ENCODE measurements at places on chromosomes 5 and 9.

DNA sequence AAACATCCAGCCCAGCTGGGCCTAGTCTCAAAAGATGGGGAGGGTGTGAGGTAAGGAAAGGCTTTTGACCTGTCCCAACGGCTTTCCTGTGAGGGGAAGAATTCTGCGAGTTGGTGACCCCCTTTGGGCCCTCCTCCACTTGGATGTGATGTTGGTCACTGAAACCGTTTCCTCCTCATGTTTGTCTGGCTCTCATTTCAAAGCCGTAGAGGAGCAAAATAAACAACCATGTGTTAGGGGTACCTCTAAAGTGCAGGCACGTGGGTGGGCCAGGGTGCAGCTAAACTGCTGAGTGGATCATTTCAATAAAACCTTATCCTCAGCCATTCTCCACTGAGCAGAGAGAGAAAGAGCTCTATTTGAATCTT lies 84.3 kb upstream of the MELK start:
- DNase-seq, result no peak

DNA sequence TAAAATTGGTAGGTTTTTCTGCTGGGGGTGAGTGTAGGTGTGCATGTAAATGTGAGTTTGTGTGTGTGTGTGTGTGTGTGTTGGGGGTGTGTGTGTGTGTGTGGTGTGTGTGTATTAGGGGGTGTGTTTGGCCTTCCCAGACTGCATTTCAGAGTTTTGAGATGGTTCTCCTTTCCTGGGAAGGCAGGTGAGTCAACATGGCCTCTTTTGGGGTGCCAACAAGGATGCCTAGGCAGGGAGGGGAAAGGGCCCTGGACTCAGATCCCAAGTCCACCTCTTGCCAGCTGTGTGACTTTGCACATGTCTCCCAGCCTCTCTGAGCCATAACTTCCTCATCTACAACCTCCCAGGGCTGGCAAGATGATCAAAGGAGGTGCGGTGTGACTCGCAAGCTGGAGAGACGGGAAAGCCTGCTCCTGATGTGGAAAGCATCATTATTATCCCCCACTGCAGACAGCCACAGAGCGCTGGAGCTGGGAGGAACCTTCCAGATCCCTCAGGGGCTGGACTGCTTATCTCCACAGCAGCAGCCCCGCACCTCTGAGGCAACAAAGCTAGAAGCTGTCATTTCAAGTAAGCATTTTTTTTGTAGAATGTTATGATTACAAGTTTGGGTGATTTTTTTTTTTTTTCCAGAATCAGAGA lies 63.5 kb upstream of the TBC1D2 start:
- no peak for DNase-seq

GRCh38 chr9:33426843-33427293 lies 20.5 kb downstream of the AQP3 start:
- DNase-seq, result no peak

GRCh38 chr9:86838519-86839497 lies 108.5 kb downstream of the GAS1 start:
- no peak for DNase-seq

GRCh38 chr5:109196823-109197160 lies 213.0 kb downstream of the PJA2 start:
- DNase-seq, result no peak

DNA sequence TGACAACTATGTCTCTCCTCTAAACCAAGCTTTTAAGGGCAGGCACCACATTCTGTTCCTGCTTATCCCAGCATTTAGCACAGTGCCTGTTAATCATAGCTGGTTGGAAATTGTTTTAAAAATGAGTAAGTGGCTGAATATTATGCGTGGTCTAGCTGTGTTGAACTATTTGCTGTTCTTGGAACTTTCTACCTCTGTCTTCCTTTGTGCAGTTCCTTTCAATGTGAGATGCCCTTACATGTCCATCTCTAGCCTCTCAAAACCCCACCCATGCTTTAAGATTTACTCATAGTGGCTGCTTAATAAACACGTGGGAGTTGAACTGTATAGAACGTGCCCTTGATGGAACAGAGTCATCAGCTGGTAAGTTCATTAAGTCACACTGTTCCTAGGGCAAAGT lies 34.5 kb downstream of the C9orf57 start:
- DNase-seq, result no peak

DNA sequence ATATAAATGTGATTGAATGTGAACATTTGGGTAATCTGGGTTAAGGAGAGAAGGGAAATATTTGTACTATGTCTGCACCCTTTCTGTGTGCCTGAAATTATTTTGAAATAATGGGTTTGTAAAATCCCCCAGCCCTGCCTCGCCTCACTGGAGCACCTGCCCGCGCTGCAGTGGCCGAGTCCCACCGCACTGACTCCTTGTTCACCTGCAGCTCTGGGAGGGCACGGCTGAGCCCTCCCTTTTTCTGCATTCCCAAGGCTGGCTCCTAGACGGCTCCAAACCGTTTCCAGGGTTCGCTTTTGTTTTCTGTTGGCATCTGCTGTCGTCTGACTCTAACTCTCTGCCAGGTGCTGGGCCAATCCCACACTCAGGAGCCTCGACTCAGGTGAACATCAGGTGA lies 17.6 kb upstream of the PPP1R26 start:
- no peak for DNase-seq

GRCh38 chr9:127090341-127090985 lies 32.0 kb downstream of the ANGPTL2 start:
- no peak for DNase-seq

DNA sequence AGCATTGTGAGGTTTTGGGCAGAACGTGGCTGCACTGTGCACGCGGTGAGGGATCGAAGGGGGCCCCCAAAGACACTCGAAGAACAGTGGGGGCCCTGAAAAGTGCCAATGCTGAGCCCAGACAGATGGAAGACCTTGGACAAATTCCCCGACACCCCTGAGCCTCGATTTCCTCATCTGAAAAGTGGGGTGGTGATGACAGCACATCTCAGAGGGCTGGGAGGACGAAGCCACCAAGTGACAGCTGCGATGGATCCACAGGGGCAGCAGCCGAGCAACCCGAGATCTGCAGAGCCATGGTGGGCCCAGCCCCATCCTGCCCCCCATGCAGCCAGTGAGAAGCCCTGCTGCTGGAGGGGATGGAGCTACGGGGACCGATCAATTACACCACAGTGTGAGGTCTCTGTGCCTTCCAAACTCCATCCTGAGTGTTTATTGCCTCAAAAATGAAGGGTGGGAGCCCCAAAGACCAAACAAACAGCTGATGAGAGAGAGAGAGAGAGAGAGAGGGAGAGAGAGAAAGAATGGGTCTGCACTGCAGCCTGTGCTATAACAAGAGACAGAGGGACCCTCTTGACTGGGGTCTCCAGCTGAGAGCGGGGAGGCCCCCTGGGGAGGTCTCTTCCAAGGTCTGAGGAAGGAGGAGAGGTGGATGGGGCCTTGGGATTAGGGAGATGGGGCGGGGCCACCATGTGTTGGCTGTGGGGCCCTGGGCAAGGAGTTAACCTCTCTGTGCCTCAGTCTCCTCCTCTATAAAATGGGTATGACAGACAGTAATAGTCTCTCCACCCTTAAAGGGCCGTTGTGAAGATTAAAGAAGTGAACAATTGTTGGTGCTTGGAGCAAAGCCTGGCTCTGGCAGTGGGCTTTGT lies 134.4 kb upstream of the IER5L start:
- no peak for DNase-seq

DNA sequence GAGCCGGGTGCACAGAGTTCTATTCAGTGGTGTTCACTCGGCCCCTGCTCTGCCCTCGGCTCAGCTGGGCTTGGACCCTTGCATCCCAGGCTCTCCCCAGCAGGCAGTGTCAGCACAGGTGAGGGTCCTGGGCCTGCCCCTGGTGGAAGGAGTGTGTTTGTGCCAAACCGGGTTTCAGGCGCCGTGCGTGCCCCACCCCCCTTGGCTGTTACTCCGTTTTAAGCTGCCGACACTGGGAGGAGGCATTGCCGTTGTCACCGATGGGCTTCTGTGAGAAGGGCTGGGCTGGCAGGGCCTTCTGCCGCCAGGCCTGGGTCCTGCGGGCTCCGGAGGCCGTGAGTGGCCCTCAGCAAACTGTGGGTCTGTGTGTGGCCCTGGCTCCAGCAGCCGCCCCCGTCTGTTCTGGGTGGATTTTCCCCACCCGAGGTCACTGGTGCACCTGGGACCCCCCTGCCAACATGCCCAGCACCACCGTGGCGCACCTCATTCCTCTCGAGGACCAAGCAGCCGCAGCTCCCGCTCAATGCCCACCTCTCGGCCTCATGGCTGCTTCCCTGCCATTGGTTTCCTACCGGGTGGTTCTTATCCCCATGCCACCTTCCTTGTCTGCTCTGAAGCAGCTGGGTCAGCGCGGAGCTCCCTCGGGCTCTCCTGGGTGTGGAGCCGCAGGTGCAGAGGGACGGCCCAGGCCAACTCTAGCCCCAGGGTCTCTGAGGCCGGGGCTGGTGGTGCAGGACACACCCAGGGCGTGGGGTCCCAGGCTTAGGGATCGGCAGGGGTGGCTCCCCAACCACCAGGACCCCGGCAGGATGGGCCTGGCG lies 44.3 kb upstream of the EXOC3 start:
- DNase-seq, result no peak

DNA sequence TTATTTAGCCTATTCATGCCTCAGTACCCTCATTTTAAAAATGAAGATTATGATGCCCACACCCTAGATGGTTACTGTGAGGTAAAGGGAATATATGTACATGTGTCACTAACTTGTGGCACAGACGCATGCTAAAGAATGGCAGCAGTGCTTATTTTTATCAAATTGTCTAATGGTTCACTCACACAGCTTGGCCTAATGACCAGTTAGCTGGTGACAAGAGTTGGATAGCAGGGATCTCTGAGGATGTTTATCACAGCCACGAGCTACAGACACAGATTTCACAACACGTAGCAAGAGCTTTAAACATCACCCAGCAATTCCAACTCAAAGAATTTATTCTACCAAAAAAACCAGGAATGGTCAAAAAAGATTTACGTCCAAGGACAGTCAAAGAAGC lies 7.2 kb downstream of the BAG1 start:
- no peak for DNase-seq

GRCh38 chr9:72454871-72455491 lies 66.4 kb upstream of the TMC1 start:
- no peak for DNase-seq

- no peak for DNase-seq
These were observed 38.4 kb downstream of the UBE2QL1 start for GRCh38 chr5:6487081-6487480.

DNA sequence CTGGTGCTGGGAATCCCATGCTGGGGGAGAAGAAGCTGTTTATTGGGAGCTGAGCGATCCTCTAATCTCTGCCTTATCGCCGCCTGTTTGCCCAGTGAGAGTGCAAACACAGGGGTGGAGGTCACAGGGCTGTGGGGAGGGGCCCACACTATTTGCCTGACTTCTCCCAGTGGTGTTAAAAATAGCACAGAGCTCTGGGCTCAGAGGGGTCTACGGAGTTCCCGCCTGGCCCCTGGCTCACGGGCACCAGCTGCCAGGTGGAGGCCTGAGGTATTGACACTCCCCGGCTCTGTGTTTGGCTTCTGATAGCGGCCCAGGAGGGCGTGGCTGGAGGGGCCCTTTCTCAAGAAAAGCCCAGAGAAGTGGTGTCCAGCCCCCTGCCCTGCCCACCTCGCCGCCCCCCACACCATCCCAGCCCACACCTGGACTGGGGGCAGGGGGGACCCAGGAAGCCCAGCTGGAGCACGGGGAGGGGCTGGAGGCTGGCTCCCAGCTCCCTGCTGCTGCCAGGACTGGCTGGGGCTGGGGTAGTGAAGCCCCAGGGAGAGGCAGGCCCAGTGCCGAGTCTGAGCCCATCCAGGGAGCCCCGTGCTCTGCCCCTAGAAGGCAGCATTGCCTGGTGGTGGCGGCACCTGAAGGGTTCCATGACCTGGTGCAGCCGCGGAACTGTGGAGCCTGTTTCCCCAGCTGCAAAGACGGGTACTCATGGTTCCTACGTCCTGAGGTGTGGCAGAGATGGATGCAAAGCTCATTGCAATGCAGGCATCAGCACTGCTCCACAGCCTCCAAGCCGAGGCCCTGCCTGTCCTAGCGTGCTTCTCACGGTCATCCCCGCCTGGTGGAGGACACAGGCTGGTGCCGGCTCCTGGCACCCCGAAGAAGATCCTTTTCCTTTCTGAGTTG lies 35.7 kb upstream of the EGFL7 start:
- no peak for DNase-seq

DNA sequence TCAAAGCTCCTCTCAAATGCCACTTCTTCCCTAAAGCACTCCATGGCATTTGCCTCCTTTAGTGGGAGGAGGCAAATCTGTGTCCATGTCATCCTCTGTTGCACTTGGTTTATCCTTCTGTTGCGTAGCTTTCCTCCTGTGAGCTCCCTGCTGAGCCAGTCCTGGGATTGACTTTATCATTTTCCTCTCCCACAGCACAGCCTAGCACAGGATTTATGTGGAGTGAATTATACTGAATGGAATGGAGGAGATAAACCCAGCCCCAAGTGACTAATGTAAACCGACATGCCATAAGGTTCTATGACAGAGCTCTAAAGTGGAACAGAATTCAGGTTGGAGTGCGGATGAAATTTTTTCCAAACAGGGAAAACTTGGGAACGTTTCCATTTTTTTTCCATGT lies 26.4 kb upstream of the TOMM5 start:
- DNase-seq, result no peak

All from iPS DF 6.9 (cell line).